ENCODE measurements at places on chromosomes 4 and X. TPM values are rescaled to one million over a fixed set of nuclear protein-coding genes. Genes with fewer than 3 reads are reported as not detected.

GLRB gene
- total RNA-seq: 7.3 TPM

CXCL11 gene
- total RNA-seq: not detected

NOX1 gene
- total RNA-seq: not detected

PHOX2B gene
- total RNA-seq: not detected

MND1 gene
- total RNA-seq: 24.4 TPM

NR3C2 gene
- total RNA-seq: 0.96 TPM

JADE1 gene
- 23.1 TPM for total RNA-seq

RBPJ gene
- 40.0 TPM for total RNA-seq

PCDH11X gene
- not detected for total RNA-seq

- H3K4me1 ChIP-seq: peaks cover 50% of the 10 kb centered on the region
- 0 out of 2 replicates have a peak, but pooled peaks cover 4% of the 10 kb centered on the region for H3K36me3 ChIP-seq
- peak; percentile 40 for DNase-seq
- H3K4me3 ChIP-seq: no peak overlapping the region
These were observed 12.7 kb downstream of the SLC2A9 start for GRCh38 chr4:10008609-10009005.

GRCh38 chrX:39883666-39884065, 214.1 kb downstream of the BCOR start:
- H3K4me1 ChIP-seq: no peaks in the 10 kb centered on the region
- no peaks in the 10 kb centered on the region for H3K36me3 ChIP-seq
- H3K4me3 ChIP-seq: no peak overlapping the region
- H3K27me3 ChIP-seq: no peaks in the 10 kb centered on the region

GRCh38 chrX:72478853-72479252, 93.8 kb downstream of the HDAC8 start:
- no peaks in the 10 kb centered on the region for H3K27me3 ChIP-seq
- no peak overlapping the region for H3K27ac ChIP-seq
- no peak for DNase-seq

DNA sequence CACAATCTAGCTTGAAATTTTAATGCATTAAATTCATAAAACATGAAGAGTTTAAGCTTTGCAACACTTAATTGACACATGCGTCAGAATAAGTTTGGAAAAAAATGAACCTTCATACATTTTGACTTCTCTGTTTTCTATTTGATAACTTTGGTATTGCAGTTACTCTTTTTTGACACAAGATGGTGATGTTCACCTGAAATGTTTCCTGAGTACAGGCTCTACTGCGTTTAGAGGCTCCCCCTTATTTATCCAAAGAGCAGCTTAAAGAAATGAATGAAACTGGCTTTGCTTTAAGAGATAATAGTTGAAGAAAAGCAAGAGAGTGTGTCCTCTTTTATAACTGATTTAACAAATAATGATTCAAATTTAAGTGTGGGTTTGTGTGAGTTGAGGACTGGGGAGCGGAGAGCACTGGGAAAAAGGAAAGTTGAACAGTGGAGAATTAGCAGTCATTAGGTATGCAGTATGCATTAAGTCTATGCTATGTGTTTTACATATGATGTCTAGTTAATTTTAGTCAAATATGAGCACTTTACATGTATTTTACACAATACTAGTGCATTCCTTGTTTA, 180.6 kb upstream of the NUDT6 start:
- no peaks in the 10 kb centered on the region for H3K27me3 ChIP-seq
- DNase-seq: no peak
- H3K27ac ChIP-seq: no peak overlapping the region
- H3K36me3 ChIP-seq: no peaks in the 10 kb centered on the region
- no peak overlapping the region for H3K4me3 ChIP-seq

DNA sequence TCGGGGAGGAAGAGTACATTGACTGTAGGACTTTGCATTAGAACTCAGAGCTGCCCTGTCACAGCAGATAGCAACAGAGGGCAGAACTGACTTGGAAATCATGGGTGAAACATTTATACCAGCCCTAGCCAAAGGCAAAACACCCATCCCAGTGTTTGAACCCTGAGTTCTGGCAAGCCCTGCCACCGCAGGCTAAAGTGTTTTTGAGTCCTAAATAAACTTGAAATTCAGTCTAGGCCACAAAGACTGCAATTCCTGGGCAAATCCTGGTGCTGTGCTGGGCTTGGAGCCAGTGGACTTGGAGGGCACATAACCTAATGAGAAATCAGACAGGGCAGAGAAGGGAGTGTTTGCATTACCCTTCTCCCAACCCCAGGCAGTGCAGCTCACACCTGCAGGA, 1015.7 kb downstream of the FSTL5 start:
- H3K27ac ChIP-seq: no peak overlapping the region
- H3K4me3 ChIP-seq: no peak overlapping the region
- H3K36me3 ChIP-seq: no peaks in the 10 kb centered on the region

DNA sequence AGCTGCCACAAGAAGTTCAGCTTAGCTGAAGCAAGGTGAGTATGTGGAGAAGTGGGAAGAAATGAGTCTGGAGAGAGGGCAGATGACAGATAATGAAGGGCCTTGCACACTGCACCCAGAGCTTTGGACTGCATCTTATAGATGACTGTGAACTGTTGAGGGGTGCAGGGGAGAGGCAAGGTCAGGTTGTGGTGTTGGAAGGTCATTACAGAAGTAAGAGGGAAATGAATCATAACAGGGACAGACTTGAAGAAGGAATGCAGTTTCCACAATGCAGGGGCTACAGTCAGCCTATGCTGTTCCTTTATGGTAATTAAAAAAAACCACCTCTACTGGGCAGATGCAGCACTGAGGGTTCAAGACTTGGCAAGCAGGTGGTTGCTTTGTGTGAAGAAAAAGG, 4.8 kb upstream of the IGFBP7 start:
- no peaks in the 10 kb centered on the region for H3K4me1 ChIP-seq
- no peak overlapping the region for H3K27ac ChIP-seq

DNA sequence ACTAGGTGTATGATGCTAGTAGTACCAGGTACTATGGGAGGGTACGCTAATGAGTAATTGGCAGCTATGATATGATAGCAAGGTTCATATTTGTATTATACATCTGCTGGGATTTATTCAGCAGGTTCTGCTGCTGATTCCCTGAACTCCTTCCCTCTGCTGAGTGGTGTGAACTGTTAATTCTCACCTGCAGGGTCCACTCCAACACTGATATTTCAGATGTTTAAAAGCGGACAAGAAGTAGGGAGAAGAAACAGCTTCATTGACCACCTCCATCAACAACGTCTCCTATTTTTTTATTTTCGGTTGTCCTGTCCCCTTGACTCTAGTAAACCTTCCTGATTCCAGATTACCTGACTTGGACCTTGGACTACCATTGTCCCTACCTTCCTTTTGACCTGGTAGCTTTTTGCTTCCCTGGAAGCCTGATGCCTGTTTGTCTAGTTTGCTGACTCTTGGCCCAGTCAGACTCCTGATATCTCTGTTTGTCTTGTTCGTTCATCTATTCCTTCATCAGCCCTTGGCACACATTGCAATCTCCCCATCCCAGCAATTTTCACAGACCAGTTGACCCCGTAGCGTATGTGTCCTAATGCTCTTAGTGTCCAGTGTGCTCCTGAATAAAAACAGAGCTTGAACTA, 34.0 kb upstream of the RNF128 start:
- peaks cover 28% of the 10 kb centered on the region for H3K4me1 ChIP-seq
- no peaks in the 10 kb centered on the region for H3K36me3 ChIP-seq
- H3K4me3 ChIP-seq: peak overlapping the region; percentile 21
- DNase-seq: peak; percentile 67
- no peaks in the 10 kb centered on the region for H3K27me3 ChIP-seq

- H3K36me3 ChIP-seq: no peaks in the 10 kb centered on the region
- H3K4me3 ChIP-seq: no peak overlapping the region
- H3K27ac ChIP-seq: no peak overlapping the region
These were observed 72.6 kb downstream of the WWC2 start for GRCh38 chr4:183171484-183172267.

DNA sequence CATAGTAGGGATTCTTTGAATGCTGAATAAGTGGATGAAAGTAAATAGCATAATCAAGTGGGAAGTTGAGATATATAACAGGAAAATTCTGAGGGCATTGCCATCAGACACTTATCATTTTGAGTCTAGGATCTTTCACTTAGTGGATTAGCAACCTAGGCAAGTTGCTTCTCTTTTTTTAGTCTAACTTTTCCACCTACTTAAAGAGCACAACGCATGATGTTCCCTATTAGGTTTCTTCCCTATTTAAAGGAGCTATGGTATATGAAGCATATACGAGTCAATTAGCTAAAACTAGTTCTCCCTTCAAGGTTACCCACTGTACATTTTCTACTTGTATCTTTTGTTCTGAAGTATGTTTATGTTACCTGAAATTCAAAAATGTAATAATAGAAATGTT, 67.1 kb upstream of the HS3ST1 start:
- no peaks in the 10 kb centered on the region for H3K36me3 ChIP-seq
- H3K27ac ChIP-seq: no peak overlapping the region
- H3K4me1 ChIP-seq: peaks cover 7% of the 10 kb centered on the region

- H3K4me3 ChIP-seq: no peak overlapping the region
- H3K4me1 ChIP-seq: no peaks in the 10 kb centered on the region
- H3K36me3 ChIP-seq: no peaks in the 10 kb centered on the region
- DNase-seq: no peak
These were observed 331.0 kb upstream of the PCDH10 start for GRCh38 chr4:132818091-132818490.

DNA sequence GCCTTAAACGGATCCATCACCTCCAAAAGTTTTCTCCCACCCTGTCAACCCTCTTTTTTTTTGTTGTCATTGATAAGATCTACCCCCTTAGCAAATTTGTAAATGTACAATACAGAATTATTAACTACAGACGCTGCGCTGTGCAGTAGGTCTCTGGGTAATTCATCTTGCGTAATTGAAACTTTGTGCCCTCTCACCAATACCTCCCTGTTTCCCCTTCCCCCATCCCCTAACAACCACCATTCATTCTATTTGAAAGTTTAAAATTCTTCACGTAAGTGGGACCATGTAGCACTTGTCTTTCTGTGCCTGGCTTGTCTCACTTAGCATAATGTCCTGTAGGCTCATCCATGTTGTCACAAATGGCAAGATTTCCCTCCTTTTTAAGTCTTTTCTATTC, 45.8 kb upstream of the CLDN34 start:
- no peak for DNase-seq
- H3K27ac ChIP-seq: no peak overlapping the region
- no peaks in the 10 kb centered on the region for H3K36me3 ChIP-seq

DNA sequence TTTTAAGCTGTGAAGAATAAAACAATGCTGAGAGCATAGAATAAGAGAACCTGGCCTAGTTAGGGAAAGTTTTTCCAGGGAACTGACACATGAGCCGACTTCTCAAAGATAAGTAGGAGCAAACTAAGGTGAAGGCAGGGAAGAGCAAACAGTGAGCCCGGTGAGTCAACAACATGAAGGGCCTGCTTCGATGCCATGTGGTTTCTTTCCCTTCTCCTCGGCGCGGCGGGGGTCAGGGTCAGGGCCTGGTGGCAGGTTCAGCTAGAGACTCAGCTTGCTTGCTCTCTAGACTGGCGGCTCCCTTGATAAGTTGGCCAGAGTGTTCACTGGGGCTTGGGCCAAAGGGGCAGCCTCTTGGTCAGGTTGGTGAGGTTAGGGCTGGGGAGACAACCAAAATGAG, 81.1 kb downstream of the DLG3 start:
- peak; percentile 50 for DNase-seq
- H3K36me3 ChIP-seq: no peaks in the 10 kb centered on the region
- no peaks in the 10 kb centered on the region for H3K27me3 ChIP-seq
- no peak overlapping the region for H3K4me3 ChIP-seq
- no peak overlapping the region for H3K27ac ChIP-seq

- DNase-seq: no peak
- no peaks in the 10 kb centered on the region for H3K4me1 ChIP-seq
- H3K36me3 ChIP-seq: no peaks in the 10 kb centered on the region
- no peaks in the 10 kb centered on the region for H3K27me3 ChIP-seq
- H3K27ac ChIP-seq: no peak overlapping the region
These were observed 320.7 kb upstream of the FTHL17 start for GRCh38 chrX:31392513-31392912.

- DNase-seq: peak; percentile 55
- H3K27ac ChIP-seq: no peak overlapping the region
These were observed 5.1 kb upstream of the PLCXD1 start for GRCh38 chrX:275967-276580.

DNA sequence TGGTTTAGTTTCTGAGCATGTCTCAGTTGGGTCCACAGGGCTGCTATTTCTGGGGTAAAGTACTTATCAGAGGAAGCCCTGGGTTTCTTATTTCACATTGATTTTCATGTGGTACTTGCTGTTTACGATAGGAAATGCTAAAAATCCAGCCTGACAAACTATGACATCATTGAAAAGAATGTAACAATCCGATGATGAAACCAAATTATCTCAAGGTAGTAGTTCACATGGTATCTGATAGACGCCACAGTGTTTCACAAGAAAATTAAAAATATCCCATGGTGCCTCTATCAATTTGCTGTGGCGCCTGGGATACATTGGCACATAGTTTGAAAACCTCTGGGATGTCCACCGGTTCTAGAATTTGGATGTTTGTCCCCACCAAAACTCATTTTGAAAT, 418.9 kb upstream of the RPS6KA3 start:
- DNase-seq: no peak
- H3K27ac ChIP-seq: no peak overlapping the region
- no peaks in the 10 kb centered on the region for H3K27me3 ChIP-seq

GRCh38 chrX:46198858-46199257, 346.4 kb downstream of the ZNF674 start:
- H3K27me3 ChIP-seq: no peaks in the 10 kb centered on the region
- H3K27ac ChIP-seq: no peak overlapping the region
- H3K4me1 ChIP-seq: no peaks in the 10 kb centered on the region
- DNase-seq: no peak
- no peak overlapping the region for H3K4me3 ChIP-seq

DNA sequence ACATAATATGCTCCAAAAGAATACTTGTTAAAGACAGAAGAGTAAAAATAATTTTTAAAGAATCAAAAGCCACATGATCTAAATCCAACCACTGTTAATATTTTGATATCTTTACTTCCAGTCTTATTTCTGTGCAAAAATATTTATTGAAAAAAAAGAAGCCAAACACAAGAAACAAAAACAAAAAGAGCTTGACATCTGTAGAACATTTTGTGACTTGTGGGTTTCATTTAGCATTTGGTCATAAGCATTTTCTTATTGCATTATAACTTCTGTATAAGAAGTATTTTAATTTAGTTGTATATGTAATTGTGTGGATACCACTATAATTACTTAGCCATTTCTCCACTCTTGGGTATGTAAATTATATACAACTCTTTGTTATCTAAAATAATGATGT, 63.1 kb downstream of the DIPK2B start:
- no peak for DNase-seq
- H3K36me3 ChIP-seq: no peaks in the 10 kb centered on the region
- H3K4me1 ChIP-seq: no peaks in the 10 kb centered on the region
- no peak overlapping the region for H3K4me3 ChIP-seq
- H3K27me3 ChIP-seq: no peaks in the 10 kb centered on the region

DNA sequence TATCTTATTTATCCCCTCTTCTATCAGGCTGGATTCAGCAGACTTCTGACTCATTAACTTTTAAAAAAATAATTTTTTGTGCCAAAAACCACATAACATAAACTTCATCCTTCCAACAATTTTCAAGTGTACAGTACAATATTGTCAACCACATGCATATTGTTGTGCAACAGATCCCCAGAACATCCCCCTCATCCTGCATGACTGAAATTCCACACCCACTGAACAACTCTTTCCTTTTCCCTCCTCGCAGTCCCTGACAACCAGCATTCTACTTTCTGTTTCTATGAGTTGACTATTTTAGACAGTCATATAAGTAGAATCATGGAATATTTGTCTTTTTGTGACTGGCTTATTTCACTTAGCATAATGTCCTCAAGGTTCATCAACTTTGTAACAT, 2.2 kb upstream of the MID2 start:
- peaks cover 30% of the 10 kb centered on the region for H3K4me1 ChIP-seq
- H3K4me3 ChIP-seq: no peak overlapping the region
- H3K27ac ChIP-seq: no peak overlapping the region
- H3K27me3 ChIP-seq: no peaks in the 10 kb centered on the region
- H3K36me3 ChIP-seq: no peaks in the 10 kb centered on the region

GRCh38 chr4:176534566-176534965, 214.8 kb downstream of the SPCS3 start:
- no peaks in the 10 kb centered on the region for H3K4me1 ChIP-seq
- H3K27ac ChIP-seq: no peak overlapping the region
- H3K27me3 ChIP-seq: no peaks in the 10 kb centered on the region
- no peak for DNase-seq

Data from PC-9 (cell line).